Gastroesophageal sphincter (tissue), 4 donors: ENCODE measurements at places on chromosomes 2 and 18. TPM values are rescaled to one million over a fixed set of nuclear protein-coding genes. Genes with fewer than 3 reads are reported as not detected.

HAAO gene
- 9.3 TPM for total RNA-seq

L3MBTL4 gene
- total RNA-seq, result 8.1 TPM

DYSF gene
- total RNA-seq, result 14.0 TPM

TTC21B gene
- 30.2 TPM for total RNA-seq

DAW1 gene
- total RNA-seq, result not detected

REG1B gene
- not detected for total RNA-seq

COLEC11 gene
- 4.6 TPM for total RNA-seq

CBLN2 gene
- total RNA-seq, result not detected

CCDC68 gene
- total RNA-seq, result 6.2 TPM

TIMM21 gene
- 32.7 TPM for total RNA-seq

DLGAP1 gene
- 1.5 TPM for total RNA-seq

SERPINB12 gene
- not detected for total RNA-seq

HAT1 gene
- 25.2 TPM for total RNA-seq

VWC2L gene
- not detected for total RNA-seq

GRCh38 chr2:151297882-151298281 lies 8.4 kb upstream of the NMI start:
- no peaks in the 10 kb centered on the region for H3K4me1 ChIP-seq
- peak; percentile 19 for ATAC-seq
- H3K4me3 ChIP-seq, result no peak overlapping the region
- no peaks in the 10 kb centered on the region for H3K27me3 ChIP-seq
- no peaks in the 10 kb centered on the region for H3K36me3 ChIP-seq

GRCh38 chr18:11521853-11522252 lies 87.5 kb upstream of the SLC35G4 start:
- H3K4me1 ChIP-seq, result no peaks in the 10 kb centered on the region
- no peak for ATAC-seq
- no peak overlapping the region for H3K27ac ChIP-seq
- H3K4me3 ChIP-seq, result no peak overlapping the region

DNA sequence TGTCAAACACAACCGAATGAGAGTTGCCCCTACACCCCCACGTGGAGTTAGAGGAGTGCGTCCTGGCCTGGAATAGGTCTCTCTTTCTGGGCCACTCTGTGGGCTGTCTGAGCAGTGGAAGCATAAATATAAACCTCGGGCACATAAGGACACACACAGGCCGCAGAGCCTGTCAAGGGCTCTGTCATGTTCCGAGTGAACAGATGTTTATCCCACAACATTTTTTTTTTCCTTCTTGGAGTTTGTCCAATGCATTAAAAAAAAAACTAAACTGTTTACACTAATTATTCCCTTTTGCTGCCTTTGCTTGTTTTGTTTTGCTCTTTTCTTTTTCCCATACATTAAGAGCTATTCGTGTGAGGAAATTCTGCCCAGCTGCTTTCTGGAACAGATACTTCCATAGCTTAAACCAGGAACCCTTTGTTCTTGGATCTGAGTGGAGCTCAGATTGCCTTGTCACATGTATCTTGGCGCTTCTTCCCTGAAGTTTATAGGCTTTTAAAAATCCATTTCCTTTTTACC lies 228.3 kb upstream of the FOSL2 start:
- H3K36me3 ChIP-seq, result no peaks in the 10 kb centered on the region
- peaks cover 39% of the 10 kb centered on the region for H3K4me1 ChIP-seq
- peak overlapping the region; percentile 19 for H3K27ac ChIP-seq
- peak; percentile 50 for ATAC-seq
- no peak overlapping the region for H3K4me3 ChIP-seq

- ATAC-seq, result peak; percentile 41
- peak overlapping the region; percentile 84 for H3K27ac ChIP-seq
- H3K4me1 ChIP-seq, result peaks cover 38% of the 10 kb centered on the region
- no peaks in the 10 kb centered on the region for H3K36me3 ChIP-seq
Observed at GRCh38 chr2:65300761-65301711, 73.4 kb downstream of the ACTR2 start.

GRCh38 chr18:59011786-59012185 lies 127.9 kb upstream of the SEC11C start:
- H3K36me3 ChIP-seq, result no peaks in the 10 kb centered on the region
- H3K4me1 ChIP-seq, result no peaks in the 10 kb centered on the region
- H3K27ac ChIP-seq, result no peak overlapping the region
- ATAC-seq, result no peak
- no peak overlapping the region for H3K4me3 ChIP-seq

GRCh38 chr2:134173338-134174016 lies 80.4 kb upstream of the MGAT5 start:
- no peak for ATAC-seq
- no peak overlapping the region for H3K27ac ChIP-seq
- H3K36me3 ChIP-seq, result no peaks in the 10 kb centered on the region
- H3K27me3 ChIP-seq, result no peaks in the 10 kb centered on the region

DNA sequence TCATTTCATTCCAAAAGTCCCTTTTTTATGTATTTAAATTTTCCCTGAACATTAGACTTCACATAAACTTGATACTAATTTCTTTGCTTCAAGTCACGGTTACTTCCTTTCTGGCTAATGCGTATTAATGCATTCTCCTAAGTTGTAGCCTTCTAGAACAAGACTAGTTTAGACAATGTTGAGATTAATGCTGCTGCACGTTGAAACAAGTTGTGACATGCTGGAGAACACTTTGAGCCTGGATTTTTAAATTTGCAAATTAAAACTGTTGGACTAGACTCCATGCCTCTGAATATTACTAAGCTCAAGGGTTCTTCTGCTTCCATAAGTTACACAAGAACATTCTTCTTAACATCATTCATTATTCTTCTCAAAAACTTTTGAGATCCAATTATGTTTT lies 29.1 kb downstream of the ID2 start:
- no peaks in the 10 kb centered on the region for H3K36me3 ChIP-seq
- H3K27ac ChIP-seq, result no peak overlapping the region
- no peaks in the 10 kb centered on the region for H3K4me1 ChIP-seq
- no peak for ATAC-seq
- no peak overlapping the region for H3K4me3 ChIP-seq

DNA sequence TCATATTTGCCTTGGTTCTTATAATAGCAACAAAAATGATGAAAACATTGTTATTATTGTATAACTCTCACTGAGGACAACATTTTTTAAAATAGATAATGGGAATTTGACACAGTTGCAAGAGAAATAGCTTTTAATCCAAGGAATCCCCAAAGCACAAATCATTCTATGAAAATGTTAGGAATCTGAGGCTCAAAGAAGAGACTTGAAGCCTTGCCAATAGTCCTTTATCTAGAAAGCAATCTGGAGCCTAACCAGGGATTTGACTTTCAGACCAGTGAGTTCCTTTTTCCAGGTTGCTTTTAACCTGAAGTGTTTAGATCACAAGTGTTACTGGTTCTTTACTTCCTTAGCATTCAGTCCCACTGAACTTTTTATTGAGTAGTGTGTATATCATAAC lies 574.5 kb upstream of the ZEB2 start:
- H3K27ac ChIP-seq, result no peak overlapping the region
- no peak overlapping the region for H3K4me3 ChIP-seq
- no peaks in the 10 kb centered on the region for H3K36me3 ChIP-seq
- ATAC-seq, result no peak
- H3K4me1 ChIP-seq, result no peaks in the 10 kb centered on the region
- no peaks in the 10 kb centered on the region for H3K27me3 ChIP-seq

DNA sequence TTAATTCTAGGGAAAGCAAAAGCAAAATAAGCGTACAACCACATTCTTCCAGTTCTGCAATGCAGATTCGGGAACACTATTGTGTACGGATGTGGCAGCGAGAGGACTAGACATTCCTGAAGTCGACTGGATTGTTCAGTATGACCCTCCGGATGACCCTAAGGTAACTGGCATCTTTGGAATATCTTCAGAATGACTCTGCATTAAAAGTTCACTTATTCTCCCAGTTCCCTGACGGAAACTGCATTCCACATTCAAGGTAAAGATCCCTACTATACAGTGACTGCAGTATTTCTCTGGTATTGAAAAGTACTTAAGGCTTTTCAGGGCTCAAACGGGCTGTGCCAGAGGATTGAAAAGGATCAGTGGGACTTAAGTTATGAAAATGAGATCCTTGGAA lies 10.9 kb downstream of the DDX18 start:
- ATAC-seq, result no peak
- H3K4me1 ChIP-seq, result no peaks in the 10 kb centered on the region
- H3K4me3 ChIP-seq, result no peak overlapping the region
- no peaks in the 10 kb centered on the region for H3K27me3 ChIP-seq
- no peak overlapping the region for H3K27ac ChIP-seq

GRCh38 chr2:85009019-85009618 lies 38.2 kb downstream of the KCMF1 start:
- H3K27ac ChIP-seq, result no peak overlapping the region
- no peak for ATAC-seq
- no peaks in the 10 kb centered on the region for H3K27me3 ChIP-seq
- H3K4me1 ChIP-seq, result no peaks in the 10 kb centered on the region
- H3K4me3 ChIP-seq, result no peak overlapping the region

- H3K4me3 ChIP-seq, result no peak overlapping the region
- no peaks in the 10 kb centered on the region for H3K4me1 ChIP-seq
- no peak overlapping the region for H3K27ac ChIP-seq
- no peak for ATAC-seq
- H3K27me3 ChIP-seq, result no peaks in the 10 kb centered on the region
Observed at GRCh38 chr2:202108345-202108744, 35.3 kb downstream of the KIAA2012 start.

GRCh38 chr2:216960671-216961268 lies 100.9 kb upstream of the TNP1 start:
- H3K4me1 ChIP-seq, result no peaks in the 10 kb centered on the region
- H3K27ac ChIP-seq, result no peak overlapping the region
- ATAC-seq, result no peak
- no peaks in the 10 kb centered on the region for H3K36me3 ChIP-seq
- no peaks in the 10 kb centered on the region for H3K27me3 ChIP-seq

DNA sequence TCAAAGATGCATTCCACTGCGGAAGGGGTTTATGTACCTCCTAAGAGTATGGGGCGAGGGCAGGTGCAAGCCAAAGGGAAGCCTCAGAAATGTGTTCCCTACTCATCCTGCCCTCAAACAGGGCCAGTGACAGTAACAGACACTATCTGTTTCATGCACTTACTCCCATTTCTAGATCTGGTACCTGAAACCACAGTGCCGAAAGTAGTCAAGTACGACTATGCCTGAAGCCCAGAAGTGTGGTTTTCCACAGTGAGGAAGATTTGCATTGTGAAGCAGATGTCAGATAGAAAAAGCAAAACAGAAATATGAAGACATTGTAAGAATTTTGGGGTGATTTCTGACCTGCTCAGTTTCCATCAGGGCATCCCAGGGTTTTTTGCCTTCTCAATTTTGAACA lies 748.7 kb downstream of the RNF144A start:
- H3K4me3 ChIP-seq, result no peak overlapping the region
- no peaks in the 10 kb centered on the region for H3K27me3 ChIP-seq

GRCh38 chr2:150417278-150417677 lies 70.2 kb downstream of the RND3 start:
- H3K4me1 ChIP-seq, result no peaks in the 10 kb centered on the region
- H3K4me3 ChIP-seq, result no peak overlapping the region
- ATAC-seq, result no peak
- no peaks in the 10 kb centered on the region for H3K27me3 ChIP-seq

DNA sequence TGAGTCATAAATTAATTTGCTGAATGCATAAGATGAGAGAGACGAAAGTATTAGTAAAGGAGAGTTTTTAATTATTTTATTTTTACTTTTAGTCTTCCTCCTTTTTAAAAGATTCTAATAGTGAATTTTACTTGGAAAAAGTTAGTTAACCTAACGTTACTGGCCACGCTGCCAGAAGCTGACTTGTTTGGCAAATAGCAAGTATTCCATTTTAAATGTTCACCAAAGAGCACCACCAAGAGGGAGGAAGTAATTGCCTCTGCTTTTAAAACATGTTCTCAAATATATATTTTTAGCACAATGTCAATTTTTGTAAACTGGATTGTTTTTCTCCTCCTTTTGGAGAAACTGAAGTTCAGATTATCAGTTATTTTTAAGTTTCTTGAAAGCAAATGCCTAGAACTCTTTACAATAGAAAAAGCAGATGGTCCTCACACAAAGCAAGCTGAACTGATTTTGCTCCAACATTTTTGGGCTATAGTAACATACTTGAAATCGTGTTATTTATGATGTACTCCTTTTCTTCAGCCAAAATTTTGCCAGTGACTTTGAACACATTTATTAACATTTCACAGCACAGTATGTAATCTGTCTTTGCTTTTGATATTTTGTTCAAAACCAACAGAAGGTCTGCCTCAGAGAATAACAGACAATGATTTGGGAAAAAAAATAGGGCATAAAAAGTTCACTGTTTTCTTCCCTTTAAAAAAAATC lies 1311.0 kb upstream of the FAM98A start:
- no peak overlapping the region for H3K27ac ChIP-seq
- H3K36me3 ChIP-seq, result no peaks in the 10 kb centered on the region
- H3K4me1 ChIP-seq, result peaks cover 3% of the 10 kb centered on the region
- no peak overlapping the region for H3K4me3 ChIP-seq
- ATAC-seq, result no peak
- H3K27me3 ChIP-seq, result no peaks in the 10 kb centered on the region

GRCh38 chr2:151637271-151637781 lies 97.0 kb downstream of the NEB start:
- no peaks in the 10 kb centered on the region for H3K4me1 ChIP-seq
- H3K27ac ChIP-seq, result no peak overlapping the region
- no peaks in the 10 kb centered on the region for H3K27me3 ChIP-seq
- ATAC-seq, result no peak

- peak; percentile 23 for ATAC-seq
- no peak overlapping the region for H3K4me3 ChIP-seq
- peaks cover 13% of the 10 kb centered on the region for H3K4me1 ChIP-seq
- no peaks in the 10 kb centered on the region for H3K36me3 ChIP-seq
- peak overlapping the region; percentile 20 for H3K27ac ChIP-seq
Observed at GRCh38 chr2:23513872-23514793, 129.2 kb downstream of the KLHL29 start.

GRCh38 chr18:54389143-54389505 lies 31.4 kb downstream of the C18orf54 start:
- no peaks in the 10 kb centered on the region for H3K36me3 ChIP-seq
- no peak overlapping the region for H3K27ac ChIP-seq
- no peak overlapping the region for H3K4me3 ChIP-seq
- H3K27me3 ChIP-seq, result peaks cover 10% of the 10 kb centered on the region
- no peak for ATAC-seq

DNA sequence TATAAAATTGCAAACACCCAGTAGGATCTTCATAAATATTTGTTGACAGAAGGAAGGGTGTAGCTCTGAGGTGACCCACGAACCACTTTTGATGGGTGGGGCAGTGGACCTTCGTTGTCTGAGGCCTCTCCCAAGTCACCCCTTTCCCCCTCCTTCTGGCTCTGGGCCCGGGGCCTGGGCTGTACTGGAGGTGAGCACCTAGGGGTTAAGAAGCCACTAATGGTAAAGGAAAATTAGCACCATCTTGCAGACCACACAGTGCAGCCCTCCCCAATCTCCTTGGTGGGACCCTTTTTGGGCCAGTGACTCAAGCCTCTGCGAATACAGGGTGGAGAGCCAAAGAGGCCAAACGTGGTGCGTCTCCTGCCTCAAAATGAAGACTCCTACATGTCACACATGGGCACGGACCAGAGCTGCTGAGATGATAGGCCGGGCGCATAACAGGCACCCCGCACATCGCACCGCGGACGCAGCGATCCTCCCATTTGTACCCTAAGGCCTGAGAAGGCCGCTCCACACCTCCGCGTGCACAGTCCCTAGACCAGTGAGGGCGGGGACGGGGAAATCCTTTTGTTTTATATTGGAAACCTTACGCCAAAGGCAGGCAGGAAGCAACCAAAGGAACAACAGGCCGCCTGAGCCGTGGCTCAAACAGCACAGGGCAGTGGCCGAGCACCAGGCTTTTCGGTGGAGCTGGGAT lies 31.9 kb upstream of the ATP6V1B1 start:
- no peak overlapping the region for H3K4me3 ChIP-seq
- ATAC-seq, result no peak
- H3K27me3 ChIP-seq, result peaks cover 100% of the 10 kb centered on the region
- H3K27ac ChIP-seq, result peak overlapping the region; percentile 8
- H3K4me1 ChIP-seq, result peaks cover 42% of the 10 kb centered on the region

GRCh38 chr2:185384822-185385560 lies 353.6 kb upstream of the FSIP2 start:
- no peaks in the 10 kb centered on the region for H3K36me3 ChIP-seq
- no peaks in the 10 kb centered on the region for H3K4me1 ChIP-seq
- no peak for ATAC-seq
